NT2/D1 (cell line): ENCODE measurements at places on chromosomes 2 and 18.
A peak's percentile ranks its signal among the peaks of the same experiment; 100 is the strongest.

DNA sequence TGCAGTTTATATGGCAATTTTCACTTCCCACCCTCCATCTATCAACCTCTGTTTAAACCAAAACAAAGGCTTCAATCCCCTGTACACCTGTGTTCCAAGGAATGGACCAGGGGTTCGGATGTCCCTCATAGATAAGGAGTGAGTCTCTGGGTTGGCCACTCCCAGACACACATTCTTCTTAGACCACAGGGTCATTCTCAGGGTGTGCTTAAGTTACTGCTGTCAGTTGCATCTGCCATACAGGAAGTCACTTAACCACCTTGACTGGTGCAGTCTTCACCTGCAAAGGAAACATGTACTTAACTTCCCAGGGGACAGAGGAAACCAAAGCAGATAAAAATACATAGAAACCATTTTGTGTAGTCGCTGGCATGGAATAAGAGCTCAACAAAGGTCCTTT, 151.0 kb upstream of the NDUFV2 start:
- DNase-seq: no peak

DNA sequence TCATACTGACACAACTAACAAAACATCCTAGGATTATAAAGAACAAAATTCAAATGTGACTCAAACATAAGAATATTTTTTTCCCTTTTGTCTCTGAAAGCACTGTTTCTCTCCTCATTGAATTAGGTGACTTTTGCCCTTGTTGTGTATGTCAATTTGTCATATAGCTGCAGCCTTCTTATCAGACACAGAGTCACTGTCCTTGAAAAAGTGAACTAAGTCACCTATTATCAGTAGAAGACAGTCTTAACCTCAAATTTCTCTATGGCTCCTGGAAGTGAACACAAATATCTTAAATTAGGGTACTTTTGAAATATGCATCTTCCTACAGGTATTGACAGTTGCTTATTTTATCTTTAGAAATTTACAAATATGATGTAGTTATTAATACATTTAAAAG, 360.6 kb downstream of the NBAS start:
- DNase-seq: no peak

DNA sequence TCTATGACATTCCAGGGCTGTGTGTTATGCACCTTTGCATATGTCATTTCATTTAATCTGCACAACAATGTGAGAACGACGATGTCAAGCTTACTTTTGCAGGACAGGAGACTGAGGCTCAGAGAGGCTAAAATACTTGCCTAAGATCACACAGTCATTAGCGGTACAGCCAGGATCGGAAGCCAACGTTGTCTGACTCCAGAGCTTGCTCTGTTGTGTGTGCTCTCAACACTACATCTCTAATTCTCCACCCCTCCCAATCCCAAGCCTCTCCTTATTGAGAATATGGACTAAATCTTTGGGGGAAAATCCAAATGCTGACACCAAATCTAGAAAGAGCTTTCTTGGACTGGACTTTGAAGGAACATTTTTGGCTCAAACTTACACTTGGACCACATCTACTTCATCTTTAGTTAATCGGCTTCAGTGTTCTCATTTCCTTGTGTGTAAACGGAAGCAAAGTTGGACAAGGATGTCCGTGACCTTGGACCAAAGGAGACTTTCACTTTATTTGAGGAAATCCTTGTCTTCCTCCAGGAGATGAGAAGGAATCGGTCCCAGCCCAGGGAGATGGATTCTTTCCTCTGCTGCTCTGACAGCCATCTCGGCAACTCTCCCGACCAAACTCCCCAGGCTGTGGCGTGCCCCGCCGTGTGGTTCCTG, 242.4 kb downstream of the LPIN1 start:
- no peak for DNase-seq

- DNase-seq: no peak
Observed at GRCh38 chr2:12315224-12315623, 401.5 kb upstream of the TRIB2 start.

DNA sequence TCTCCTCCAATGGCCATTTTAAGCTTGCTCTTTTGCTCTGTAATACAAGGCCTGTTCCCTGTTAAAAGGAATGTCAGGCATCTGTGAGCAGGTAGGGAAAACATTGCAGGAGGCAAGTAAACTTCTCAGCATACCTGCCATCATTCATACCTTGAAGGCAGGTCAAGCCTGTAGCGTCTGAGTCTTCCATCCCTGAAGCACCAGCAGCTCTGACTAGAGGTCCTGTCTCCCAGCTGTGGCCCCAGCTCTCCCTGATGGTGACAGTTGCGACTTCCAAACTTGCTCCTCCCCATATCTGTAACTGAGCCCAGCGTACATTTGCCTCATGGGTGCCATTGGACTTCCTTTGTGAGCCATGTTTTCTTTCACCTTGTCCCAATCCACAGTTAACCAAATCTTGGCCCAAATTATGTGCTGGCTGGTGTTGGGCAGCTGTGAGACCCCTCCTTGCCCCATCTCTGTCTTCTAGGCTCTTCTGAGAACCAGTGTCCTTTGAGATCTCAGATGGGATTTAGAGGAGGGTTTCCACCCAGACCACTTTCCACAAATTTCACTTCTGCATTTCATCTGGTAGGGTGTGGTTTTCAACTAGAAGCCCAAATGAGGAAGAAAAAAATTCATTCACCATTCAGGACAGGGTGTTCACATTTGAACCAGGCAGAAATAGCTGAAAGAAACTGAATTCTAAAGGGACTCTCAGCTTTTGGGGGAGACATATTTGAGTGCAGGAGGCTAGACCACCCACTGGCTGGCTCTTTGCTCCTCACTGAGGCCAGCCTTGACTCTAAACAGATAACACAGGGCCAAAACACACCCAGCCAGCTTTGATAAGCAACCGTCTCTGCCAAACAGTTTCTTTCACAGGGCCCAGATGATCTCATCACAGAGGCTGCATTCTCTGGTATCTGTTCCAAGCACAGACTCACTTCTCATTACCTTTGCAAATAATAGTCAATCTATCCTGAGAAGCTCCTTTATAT, 66.4 kb upstream of the MSH2 start:
- DNase-seq: no peak

- DNase-seq: no peak
Observed at GRCh38 chr2:151029406-151030157, 232.1 kb downstream of the RBM43 start.

GRCh38 chr2:144086965-144087364, 433.0 kb downstream of the ZEB2 start:
- no peak for DNase-seq

DNA sequence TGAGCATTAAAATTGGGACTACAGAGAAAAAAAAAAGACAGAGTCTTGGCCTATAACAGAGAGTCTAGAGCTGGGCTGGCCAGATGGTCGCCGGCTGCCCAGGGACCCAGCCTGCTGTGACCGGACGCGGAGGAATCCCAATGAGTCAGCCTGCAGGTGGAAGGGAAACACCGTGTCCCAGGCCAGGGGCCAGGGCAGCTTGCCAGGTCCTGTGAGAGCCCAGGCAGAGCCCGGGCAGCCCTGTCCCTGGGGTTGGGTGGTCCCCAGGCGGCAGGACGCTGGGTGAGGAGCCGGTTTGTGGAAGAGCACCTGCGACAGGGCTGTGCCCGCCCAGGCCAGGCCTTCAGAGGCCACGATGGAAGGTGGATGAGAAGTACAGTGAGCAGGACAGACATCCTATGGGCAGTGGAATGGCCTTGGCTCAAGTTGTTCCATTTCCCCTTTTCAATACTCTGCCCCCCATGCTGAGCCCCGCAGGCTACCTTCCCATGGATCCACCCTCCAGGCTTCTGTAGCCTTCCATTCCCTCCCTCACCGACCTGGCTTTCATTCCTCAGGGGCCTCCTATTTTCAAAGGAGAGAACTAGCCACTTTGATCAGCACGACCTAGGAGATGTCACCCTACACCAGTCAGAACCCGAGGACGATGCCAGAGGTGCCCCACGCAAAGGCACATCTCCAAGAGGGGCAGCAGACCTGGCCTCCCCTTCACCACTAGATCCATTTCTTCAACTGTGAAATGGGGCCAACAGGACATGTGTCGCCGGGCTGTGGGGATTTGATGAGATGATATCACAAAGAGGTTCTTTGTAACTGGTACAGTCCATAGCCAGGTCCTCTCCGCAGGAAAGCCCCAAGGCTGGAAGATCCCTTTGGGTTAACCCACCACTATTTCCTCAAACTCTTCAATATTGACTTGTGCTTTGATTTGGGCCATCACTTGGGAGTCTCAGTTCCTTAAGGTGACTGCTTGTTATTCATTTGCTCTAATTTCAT, 87.5 kb downstream of the POLR1A start:
- no peak for DNase-seq

DNA sequence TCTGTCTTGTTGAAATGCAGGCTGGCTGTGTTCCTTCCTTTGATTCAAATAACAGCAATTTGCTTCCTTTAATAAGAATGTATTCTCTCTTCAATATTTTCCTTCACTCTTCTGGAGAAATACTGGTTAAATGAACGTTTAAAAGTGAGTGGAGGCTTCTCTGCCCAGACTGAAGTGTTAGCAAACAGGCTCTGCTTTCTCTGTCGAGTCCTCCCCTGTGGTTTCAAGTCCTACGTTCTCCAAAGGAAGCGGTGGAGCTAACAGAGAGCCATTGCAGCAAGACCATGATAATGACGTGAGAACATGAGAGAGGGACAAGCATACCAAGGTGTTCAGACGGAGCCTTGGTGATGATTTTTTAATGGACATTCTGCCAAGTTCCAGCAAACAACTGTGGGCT, 26.2 kb upstream of the PID1 start:
- DNase-seq: no peak

- DNase-seq: no peak
Observed at GRCh38 chr2:33314541-33314940, 161.9 kb upstream of the RASGRP3 start.

DNA sequence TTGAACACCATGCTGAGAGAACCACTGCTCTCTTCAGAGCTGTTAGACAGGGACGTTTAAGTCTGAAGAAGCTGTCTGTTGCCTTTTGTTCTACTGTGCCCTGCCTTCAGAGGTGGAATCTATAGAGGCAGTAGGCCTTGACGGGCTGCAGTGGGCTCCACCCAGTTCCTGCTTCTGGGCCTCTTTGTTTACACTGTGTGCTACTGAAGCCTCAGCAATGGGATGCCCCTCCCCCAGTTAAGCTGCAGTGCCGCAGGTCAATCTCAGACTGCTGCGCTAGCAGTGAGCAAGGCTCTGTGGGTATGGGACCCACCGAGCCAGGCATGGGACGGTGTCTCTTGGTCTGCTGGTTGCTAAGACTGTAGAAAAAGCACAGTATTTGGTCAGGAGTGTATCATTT, 162.3 kb upstream of the NXPH2 start:
- DNase-seq: peak; percentile 33

DNA sequence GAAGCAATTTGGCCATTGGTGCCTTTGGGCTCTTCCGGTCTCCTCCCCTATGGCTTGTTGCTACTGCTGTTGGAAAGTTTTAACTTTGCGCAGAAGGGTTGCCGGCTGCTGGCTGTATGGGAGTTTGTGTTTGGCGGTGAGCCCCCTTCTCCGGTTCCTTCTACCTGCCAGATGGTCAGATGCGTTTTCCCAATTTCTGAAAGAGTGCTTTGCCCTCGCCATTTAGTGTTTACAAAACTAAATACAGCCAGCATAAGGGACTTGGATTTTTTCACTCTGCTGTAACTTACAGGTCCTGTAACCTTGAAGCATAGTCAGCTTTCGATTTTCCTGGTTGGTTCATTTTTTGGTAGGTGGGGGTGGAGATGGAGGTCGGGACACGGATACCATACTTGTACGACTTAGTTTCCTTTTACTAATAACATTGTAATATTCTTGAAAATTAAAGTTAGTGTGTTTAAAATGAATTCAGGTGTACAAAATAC, 604 bp downstream of the COQ10B start:
- DNase-seq: no peak

GRCh38 chr18:36331521-36331971, 34.0 kb downstream of the FHOD3 start:
- no peak for DNase-seq

GRCh38 chr2:28583899-28584553, 88.2 kb downstream of the PLB1 start:
- no peak for DNase-seq

DNA sequence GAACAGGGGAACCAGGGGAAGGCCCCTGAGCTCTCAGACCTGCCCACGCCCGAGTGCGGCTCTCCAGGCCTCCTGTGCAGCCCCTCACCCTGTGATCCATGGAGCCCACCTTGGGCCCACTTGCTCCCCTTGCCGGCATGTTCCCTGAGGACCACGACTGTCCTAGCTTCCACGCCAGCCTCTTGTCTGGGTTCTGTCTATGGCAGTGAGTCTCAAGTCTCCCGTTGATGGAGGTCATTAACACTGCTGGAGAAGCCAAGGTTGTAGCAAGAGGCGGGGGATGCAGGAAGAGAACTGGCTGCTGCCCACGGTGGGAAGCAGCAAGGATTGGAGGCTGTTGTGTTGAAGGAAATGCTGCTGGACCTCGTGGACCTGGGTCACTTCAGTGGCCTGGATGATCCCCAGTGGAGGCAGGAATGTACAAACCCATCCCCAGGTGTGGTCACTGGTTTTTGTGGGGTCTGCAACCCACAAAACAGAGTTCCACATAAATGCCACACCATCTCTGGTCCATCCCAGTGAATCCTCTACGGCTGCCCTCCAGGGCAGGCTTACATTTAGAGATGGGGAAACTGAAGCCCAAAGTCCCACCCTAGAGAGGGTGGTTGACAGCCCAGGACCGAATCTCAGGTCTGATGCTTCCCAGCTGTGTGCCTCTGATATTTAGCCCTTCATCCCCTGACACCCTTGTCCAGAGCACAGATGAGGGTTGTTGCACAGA, 150.3 kb downstream of the NDUFA10 start:
- no peak for DNase-seq

DNA sequence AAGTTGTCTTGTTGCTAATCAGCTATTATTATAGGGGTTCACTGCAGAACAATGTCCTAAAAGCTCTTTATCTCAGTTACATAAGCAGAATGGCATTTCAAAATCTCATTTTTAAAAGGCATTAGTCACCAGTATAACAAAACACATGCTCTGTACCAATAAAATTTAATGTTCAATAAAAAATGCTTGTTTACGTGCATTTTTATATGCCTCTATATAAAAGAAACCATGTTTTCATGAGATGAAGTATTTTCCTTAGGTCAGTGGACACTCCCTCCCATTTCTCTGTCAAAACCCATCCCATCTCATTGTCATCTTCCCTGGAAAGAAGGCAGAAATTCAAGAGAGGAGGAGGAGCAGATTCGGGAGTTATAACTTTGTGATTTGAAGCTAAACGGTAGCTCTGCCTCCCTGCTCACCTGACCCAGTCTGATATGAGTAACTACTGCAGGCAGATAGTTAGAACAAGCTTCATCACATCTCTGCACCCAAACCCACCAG, 231.9 kb upstream of the SIX2 start:
- DNase-seq: no peak
